ENCODE measurements at places on chromosomes 2 and 18.

GRCh38 chr2:72511906-72512305 lies 313.9 kb downstream of the EXOC6B start:
- no peak for DNase-seq

GRCh38 chr18:9941660-9942059 lies 27.8 kb downstream of the VAPA start:
- no peak for DNase-seq

DNA sequence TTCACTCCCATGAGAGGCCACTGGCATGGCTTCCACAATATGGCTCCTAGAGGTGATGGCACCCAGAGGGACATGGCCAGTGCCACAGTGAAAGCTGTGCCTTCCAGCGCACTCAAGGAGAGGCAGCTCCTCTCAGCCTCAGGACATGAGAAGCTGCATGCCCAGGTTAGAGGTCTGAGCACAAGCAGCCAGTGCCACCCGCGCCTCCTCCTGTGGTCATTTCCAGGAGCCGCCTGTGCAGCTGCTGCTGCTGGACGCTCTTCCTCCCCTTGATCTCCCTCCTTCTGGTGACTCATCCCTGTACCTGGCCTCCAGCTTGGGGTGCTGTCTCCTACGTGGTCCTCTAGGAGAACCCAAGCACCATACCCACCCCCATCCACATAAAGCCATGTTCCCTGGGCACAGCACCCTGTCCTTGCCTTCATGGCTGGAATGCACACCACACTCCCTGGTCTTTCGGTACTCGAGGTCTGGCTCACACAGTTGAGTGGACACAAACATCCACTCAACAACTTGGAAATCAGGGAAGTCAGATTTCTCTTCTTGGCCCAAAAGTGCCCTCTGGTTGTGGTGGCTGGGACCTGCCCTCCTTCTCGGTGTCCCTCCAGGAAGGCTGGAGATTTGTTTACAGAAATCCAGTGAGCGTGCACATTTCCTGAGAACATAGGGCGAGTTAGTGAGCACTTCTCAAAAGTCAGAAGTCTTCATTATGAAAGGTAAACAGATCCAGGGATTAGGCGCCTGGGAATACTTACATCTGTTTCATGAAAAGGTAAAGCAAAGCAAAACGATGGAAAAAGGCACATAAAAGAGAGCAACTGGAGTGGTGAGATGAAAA lies 96.7 kb downstream of the EIPR1 start:
- no peak for DNase-seq

DNA sequence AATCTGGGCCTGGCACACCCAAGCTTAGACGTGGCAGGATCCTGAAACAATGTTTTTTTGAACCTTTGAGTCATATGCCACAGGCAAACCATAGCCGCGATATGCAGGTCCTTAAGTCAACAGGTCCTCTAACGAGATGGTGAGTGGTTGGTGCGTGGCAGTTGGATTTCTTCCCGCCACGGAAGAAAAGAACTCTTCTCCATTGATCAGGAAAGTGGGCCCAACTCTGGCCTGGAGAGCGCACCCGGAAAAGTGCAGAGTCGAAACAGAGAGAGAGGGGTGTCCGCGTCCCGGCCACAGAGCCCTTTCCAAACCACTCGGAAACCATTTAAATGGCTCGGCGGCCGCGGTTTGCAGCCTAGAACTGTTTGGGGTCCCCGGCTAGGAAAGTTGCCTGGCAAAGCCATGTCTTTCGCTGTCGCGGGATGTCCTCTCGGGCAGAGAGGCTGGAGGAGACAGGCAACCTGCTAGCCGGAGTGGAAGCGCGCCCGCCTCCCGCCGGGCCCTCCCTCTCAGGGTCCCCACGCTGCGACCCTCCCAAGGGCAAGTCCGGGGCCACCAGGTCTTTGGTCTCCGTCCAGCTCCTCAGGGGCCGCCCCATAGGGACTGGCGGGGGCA lies 777 bp downstream of the GALNT3 start:
- no peak for DNase-seq

DNA sequence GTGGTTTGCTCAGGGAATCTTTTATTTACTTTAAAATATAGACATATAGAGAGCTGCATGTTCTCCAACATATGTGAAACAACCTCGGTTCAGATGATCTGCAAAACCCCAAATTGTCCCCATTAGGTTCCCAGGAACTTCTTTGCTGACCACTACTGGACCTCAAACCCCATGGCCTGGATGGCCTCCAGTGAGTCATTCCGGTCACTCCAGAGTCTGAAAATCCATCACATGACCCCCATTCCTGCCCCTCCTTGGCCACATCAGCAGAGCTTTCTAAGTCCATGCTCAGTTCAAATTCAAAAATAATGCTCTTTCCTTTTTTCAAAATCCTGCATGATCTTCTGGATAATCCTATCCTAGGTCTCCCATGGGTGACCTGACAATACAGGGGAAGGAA lies 271.0 kb downstream of the TNS1 start:
- DNase-seq: no peak

DNA sequence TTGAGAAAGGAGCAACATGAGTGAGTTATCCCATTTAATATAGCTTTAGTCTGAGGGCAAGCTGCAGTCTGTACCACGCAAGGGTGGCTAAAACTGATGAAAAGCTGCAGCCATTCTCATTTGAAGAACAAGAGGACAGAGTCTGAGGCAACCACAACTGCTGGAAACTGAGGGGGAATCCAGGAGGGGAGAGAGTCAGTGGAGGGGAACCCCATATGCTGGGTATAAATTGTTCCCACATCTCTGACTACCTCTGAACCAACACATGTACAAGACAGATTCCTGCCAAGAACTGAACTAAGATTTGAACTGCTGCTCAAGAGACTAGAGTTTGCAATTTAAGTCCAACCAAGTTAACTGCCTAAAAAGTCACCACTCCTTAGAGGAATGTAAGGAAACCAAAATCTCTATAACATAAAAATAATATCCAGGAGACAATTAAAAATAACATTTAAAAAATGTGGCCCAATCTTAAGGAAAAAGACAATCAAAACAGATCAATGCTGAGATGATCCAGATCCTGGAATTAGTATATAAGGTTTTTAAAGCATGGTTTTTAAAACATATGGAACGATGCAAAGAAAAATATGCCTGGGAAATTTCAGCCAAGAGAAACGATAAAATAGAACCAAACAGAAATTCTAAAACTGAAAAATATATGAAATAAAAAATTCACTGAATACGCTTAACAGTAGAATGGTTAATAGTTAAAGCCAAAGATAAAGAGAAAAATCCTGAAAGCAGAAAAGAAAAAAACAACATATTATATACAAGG lies 11.2 kb downstream of the CWC22 start:
- DNase-seq: no peak

- no peak for DNase-seq
Observed at GRCh38 chr18:79604205-79604912, 75.2 kb upstream of the CTDP1 start.

DNA sequence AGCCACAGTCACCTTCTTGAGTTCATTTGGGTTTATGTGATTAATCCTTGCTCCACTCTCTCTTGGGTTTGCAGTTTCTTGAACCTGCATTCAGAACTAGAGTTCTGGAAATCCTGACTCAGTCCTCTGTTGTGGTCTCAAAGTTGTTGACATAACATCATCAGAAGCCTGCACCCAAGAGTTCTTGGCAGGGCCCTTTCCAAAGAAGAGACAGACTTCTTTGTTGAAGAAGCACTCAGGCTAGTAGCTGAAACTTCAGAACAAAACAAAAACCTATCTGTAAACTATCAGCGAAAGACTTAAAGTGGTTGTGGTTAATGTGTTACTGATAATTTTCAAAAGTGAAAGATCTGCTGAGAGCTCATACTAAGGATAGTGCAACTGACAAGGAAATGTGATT lies 120.8 kb downstream of the FAM168B start:
- no peak for DNase-seq

- DNase-seq: no peak
Observed at GRCh38 chr18:22204996-22205395, 35.6 kb downstream of the GATA6 start.

GRCh38 chr2:37692711-37693110 lies 21.3 kb upstream of the CDC42EP3 start:
- DNase-seq: no peak

DNA sequence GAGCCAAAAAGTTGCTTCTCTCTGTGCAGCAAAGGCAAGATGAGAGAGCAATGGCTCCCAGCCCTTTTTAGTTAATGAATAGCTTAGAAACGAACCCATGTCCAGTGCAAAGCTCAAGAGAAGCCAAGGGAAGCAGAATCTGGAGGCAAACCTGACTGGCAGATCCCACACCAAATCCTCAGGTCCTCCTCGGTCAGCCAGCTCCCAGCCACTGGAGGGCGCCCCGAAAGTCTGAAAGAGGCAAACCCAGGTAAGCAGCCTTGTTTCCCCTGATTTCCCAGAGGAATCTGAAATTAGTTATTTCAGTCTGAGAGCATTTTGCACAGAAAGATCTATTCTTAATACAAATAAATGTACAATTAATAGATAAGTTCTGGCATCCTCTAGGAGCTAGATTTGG lies 71.3 kb upstream of the PID1 start:
- DNase-seq: no peak

GRCh38 chr2:212142631-212143030 lies 396.0 kb downstream of the ERBB4 start:
- no peak for DNase-seq

DNA sequence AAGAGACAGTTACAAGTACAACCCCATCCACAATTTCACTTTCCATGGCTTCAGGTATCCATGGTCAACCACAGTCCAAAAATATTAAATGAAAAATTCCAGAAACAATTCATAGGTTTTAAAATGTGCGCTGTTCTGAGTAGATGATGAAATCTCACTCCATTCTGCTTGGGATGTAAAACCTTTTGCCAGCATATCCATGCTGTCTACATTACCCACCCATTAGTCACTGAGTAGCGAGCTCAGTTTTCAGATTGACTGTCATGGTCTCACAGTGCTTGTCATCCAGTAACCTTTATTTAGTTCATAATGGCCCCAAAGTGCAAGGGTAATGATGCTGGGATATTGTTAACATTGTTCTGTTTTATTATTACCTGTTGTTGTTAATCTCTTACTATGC lies 40.5 kb downstream of the SMAD4 start:
- no peak for DNase-seq

GRCh38 chr18:1244397-1245122 lies 339.9 kb downstream of the ADCYAP1 start:
- DNase-seq: no peak

DNA sequence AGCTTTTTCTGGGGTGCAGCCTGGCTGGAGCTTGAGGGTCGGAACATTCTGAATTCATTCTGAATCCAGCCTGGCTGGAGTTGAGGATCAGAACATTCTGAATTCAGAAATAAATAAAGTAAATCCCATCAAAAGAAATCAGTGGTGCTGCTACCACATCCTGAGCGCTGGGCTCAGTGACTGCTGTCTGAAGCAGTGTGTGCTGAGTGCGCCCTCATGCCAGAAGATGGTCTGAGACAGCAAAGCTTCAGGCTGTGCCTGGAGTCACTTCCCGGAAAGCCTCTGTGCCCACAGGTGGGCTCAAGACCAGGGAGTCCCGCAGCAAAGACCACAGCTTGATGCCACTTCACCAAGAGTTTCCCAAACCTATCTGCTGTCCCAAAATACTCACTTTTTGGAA lies 187.9 kb downstream of the VAPA start:
- no peak for DNase-seq

GRCh38 chr2:8629402-8629801 lies 52.5 kb upstream of the ID2 start:
- no peak for DNase-seq

DNA sequence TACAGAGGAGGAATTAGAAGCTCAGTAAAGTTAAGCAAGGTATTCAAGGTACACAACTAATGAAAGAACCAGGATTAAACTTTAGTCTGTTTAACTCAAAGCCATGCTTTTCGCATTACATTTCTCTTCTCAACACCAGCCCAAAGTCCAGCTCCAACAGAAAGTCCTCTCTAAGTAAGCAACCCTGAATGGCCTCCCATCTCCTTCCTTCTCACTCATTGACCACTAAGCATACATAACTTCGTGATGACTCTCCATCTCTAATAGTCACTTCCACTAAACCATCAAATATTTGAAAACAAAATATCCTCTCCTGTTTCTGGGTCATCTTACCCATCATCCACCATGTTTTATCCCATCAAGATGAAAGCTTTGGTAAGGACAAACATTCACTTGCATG lies 219.8 kb downstream of the RAD51AP2 start:
- no peak for DNase-seq

- no peak for DNase-seq
Observed at GRCh38 chr2:33267756-33268155, 208.7 kb upstream of the RASGRP3 start.

DNA sequence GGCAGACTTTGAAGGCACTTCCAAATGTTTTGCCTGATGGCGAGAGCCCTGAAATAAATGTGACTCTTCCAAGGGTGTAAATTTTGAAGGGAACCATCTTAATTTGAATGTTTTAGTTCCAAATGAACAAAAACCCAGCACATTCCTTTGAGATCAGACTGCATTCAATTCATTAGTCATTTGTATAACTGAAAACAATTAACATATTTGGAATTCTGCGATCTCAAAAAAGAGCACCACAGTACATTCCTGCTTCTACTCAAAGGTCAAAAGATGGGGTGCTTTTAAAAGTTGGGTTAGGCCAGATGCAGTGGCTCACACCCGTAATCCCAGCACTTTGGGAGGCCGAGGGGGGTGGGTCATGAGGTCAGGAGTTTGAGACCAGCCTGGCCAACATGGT lies 38.2 kb upstream of the CHRNA1 start:
- DNase-seq: no peak

GRCh38 chr2:72386288-72386687 lies 238.6 kb upstream of the CYP26B1 start:
- no peak for DNase-seq
